K562 (cell line): ENCODE measurements at places on chromosomes 1 and 21. TPM values are rescaled to one million over a fixed set of nuclear protein-coding genes. Genes with fewer than 3 reads are reported as not detected.

GRCh38 chr1:200316148-200316803, 93.6 kb downstream of the ZNF281 start:
- no peak for DNase-seq

DNA sequence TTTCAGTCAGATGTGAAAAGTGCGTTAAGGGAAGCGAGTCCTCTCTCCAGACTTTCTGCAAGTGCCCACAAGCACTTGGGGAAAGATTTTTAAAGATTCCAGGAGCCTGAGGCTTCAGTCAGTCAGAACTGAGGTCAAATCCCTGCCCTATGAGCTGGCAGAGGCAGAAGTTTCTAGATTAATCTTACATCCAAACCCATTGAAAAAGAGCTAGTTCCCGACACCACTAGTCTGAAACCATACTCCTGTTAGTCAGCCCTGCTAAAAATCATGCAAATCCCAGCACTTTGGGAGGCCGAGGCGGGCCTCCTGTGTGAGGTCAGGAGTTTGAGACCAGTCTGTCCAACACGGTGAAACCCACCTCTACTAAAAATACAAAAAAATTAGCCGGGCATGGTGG, 21.0 kb downstream of the RSPH1 start:
- no peak for DNase-seq

DNA sequence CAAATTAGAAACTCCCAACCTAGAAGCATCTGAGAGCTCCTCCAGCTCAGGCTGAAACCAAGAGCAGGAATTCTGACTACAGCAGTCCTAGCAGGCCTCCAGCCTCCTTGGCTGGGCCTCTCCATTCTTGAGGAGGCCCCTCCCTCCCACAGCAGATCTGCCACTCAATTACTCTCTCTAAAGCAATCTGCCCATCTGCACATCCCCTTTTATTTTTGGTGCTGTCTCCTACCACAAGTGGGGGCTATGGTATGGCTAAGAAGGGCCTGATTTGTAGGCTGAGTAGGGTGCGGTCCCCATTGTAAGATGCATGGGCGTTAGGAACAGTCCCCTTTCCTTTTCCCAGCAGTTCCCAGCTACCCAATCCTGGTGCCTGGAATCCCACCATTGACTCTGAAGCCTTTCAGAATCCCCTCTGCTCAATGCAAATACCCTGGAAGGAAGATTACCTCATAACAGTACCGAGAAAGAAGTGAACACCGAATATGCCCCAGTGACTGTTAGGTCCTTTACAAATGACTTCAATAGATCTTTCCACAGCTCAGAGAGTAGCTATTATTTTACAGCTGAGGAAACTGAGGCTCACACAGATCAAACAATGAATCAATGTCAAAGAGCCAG, 11.6 kb upstream of the TTC39A start:
- DNase-seq, result peak; percentile 68

GRCh38 chr1:78787544-78787943, 137.9 kb downstream of the IFI44 start:
- no peak for DNase-seq

DNA sequence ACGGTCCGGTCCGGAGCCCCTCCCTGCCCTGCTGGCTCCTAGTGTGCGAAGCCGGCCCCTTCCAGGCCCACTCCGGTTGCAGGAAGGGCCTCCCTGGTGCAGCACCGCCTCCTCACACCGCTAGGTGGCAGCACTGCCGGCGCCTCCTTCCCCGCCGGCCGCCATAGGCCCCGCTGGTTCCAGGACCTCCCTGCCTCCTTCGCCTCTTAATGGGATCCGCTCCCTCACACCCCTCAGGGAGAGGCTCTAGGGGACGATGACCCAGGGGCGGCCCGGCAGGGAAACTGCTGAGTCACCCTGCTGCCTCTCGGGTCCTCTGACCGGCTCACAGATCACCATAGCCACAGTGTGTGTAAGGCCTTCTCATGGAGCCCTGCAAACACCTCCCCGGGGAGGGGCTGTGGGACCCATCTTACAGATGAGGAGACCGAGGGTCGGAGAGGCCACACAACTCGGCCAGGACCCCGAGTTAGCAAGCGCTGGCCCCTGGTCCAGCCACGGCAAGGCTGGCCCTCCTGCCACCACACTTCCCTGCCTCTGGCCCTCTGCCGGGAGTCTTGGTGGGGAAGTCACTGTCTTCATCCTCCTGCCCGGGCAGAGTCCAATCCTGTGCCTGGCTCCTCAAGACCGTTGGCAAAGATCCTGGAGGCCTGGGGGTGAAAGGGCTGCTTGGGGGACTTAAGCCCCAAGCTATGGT, 1.6 kb upstream of the AJAP1 start:
- DNase-seq, result peak; percentile 55

GRCh38 chr1:109425391-109426280, 612 bp downstream of the PSMA5 start:
- peak; percentile 74 for DNase-seq

- no peak for DNase-seq
These were observed 17.2 kb downstream of the KIF26B start for GRCh38 chr1:245172026-245172425.

DNA sequence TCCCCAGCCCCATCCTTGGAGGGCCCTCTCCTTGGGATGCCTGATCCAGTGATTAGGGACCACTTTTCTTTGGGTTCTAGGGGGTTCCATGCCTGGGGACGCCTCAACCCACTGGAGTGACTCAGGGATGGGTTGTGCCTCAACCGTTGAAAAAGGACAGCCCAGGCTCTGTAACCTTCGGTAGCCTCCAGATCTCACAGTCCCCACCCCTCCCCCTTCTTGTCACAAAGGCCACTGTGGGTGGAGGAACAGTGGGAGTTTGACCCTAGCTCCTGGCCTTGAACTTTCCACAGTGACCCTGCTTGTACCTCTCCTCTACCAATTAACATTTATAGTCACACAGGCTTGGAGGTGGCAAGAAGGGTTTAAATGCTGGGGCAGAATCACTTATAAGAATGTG, 2.6 kb upstream of the RORC start:
- DNase-seq, result no peak

DNA sequence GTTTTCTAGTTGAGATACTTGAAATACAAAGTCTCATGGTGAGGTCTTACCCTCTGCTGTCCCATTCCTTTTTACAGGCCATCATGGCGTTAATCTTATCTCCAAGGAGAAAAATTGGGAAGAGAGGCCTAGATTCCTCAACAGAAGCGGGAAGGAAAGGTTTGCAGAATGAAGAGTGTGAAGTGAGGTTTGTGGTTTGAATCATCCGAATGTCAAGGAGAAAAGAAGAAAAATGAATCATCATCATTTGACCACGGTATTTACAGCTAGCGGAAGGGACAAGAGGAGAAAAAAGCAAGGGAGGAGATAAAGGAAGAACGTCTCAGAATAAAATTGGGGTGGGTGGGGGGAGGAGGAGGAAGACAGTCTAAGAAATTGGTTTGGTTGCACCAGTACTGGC, 935 bp upstream of the COG2 start:
- peak; percentile 17 for DNase-seq

DNA sequence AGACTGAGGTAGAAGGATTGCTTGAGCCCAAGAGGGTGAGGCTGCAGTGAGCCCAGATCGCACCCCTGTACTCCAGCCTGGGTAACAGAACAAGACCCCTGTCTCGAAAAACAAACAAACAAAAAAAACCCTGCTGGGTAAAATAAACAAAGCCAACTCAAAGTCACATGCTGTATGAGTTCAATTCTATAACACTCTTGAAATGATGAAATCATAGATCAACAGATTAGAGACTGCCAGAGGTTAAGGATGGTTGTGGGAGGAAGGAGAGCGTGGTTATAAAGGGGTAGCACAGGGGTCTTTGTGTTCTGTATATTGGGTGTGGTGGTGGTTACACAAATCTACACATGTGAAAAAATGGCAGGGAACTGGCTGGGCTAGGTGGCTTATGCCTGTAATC, 62.5 kb downstream of the TAS1R2 start:
- DNase-seq, result no peak

- peak; percentile 71 for DNase-seq
These were observed 36.9 kb downstream of the EIF2D start for GRCh38 chr1:206575165-206575893.

GRCh38 chr1:193210996-193211395, 24.6 kb upstream of the B3GALT2 start:
- no peak for DNase-seq

GRCh38 chr1:183218971-183219615, 33.0 kb downstream of the LAMC2 start:
- DNase-seq, result peak; percentile 6

Gene CD5L
- not detected in 2 replicates for total RNA-seq

Gene S100A8
- total RNA-seq, result 0.42 and 0.60 TPM in 2 replicates

Gene FCER1G
- total RNA-seq, result 0.31 TPM in 1 of 2 replicates, not detected in the other

Gene LPAR3
- 0.11 TPM in 2 replicates for total RNA-seq

Gene LORICRIN
- total RNA-seq, result not detected in 2 replicates

Gene CSF1
- total RNA-seq, result 6.7 and 6.8 TPM in 2 replicates

Gene FCRL2
- not detected in 2 replicates for total RNA-seq

Gene MMEL1
- total RNA-seq, result not detected in 2 replicates

Gene C1QTNF12
- 2.2 and 3.7 TPM in 2 replicates for total RNA-seq
